ENCODE measurements at places on chromosomes 7 and 10.

- ATAC-seq = no peak
These were observed 51.1 kb downstream of the CAMK1D start for GRCh38 chr10:12400266-12400931.

GRCh38 chr10:6583447-6583846 is 3.4 kb upstream of the PRKCQ start:
- ATAC-seq = no peak

GRCh38 chr7:41869596-41869995 is 166.7 kb upstream of the INHBA start:
- no peak for ATAC-seq

DNA sequence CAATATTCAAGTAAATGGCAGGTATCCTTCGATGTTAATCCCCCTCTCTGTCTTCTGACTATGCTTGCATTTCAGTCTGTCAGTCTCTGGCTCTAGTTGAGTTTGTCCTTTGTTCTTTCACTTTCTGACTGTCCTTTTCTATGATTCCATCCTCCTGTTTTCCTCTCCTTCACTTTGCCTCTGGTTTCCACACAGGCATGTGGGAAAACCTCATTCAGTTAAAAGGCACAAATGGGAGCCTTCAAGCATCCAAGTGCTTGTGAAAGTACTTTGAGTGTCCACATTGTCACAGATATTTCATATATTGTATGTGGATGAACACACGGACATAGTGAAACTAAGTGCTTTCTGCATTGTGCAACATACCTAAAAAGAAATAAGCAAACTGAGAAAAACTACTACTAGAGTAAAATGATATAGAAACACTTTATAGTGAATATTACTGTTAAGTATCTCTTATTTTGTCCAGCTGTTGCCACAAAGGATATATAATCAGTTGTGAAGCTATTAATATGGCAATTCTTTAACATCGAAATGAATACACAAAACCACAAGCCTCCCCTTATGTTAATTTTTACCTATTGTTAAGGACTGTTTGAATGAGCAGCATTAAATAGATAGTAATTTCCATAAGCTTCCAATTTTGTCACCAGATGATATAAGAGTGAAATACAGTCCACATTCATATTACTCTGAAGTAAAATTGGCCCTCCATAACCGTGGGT is 71.7 kb downstream of the NRBF2 start:
- ATAC-seq = no peak

- no peak for ATAC-seq
These were observed 28.3 kb downstream of the LRRC20 start for GRCh38 chr10:70354100-70354499.

DNA sequence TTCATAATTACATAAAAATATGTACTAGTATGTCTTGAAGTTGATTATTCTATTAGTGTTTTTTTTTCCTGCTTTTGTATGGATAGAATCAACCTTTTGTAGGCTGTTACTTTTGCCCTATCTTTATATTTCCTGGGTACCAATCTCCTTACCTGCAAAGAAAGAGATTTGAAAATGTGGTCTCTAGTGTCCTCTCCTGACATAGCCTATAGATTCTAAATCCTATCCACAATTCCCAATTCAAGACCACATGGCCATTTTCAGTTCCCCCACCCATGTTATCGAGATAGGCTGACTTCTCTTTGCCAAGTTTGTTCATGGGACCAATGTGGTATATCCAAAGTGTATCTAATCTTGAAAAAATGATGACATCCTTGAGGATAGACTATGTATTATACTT is 269.4 kb upstream of the SEMA3D start:
- ATAC-seq = no peak

DNA sequence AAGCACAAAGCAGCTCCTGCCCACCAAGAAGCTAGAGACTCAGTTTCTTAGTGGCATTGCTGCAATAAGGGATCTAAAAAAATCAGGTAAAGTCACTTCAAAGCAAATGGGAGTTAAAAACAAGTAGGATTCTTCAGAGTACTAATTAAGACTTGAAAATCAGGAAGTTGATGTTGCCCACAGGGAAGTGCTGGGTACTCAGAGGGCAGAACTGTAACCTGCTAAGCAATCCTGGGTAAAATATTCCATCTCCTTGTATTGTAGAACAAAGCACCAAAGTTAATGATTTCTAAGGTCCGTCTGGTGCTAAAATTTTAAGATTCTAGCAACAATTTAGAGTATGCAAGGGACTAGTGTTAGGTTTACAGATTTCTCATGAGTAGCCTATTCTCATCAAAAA is 8.3 kb downstream of the PEX1 start:
- ATAC-seq = no peak
